ENCODE measurements at places on chromosomes 1 and 21.

DNA sequence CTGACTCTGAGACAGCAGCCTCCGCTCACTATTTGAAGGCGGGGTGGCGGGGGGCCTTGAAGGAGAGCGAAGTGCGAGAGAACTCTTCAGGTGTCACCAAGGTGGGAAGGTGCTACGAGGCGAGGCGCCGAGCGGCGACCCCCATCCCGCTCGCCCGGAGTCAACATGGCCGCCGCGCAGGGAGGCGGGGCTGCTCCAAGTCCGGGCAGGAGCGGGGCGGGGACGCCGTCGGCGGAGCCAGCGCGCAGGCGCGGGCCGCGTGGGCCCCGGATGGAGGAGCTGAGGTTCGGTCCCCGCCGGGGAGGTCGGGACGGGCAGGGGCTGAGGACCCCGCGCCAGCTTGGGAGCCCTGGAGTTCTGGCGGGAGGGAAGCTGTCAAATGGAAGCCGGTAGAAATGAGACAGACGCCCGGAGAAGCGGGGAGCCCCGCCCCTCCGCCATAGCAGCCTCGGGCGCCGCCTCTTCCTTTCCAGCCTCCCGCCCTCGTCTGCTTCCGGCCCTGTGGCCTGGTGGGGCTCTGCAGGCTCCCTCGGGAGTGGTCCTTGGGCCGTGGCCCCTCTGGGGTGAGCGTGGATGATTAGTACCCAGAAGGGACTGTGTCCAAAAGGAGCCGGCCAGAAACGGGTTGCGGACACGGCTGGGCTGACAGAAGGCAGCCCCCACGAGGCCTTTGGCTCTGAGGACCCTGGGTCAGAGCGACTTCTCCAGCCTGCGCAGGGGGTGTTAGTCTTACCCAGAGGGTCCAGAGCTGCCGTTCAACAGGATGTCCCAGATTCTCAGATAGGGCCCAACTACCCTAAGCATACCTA, at the start of gene PIGV:
Gene PIGV, plus strand, starts transcription at position 245 of the 809 bp plus-strand sequence. CDS start 2,866 bp downstream, outside the sequence.
- peak; percentile 94 for DNase-seq

GRCh38 chr21:42695697-42696380, 42.4 kb downstream of the PDE9A start:
- no peak for DNase-seq

DNA sequence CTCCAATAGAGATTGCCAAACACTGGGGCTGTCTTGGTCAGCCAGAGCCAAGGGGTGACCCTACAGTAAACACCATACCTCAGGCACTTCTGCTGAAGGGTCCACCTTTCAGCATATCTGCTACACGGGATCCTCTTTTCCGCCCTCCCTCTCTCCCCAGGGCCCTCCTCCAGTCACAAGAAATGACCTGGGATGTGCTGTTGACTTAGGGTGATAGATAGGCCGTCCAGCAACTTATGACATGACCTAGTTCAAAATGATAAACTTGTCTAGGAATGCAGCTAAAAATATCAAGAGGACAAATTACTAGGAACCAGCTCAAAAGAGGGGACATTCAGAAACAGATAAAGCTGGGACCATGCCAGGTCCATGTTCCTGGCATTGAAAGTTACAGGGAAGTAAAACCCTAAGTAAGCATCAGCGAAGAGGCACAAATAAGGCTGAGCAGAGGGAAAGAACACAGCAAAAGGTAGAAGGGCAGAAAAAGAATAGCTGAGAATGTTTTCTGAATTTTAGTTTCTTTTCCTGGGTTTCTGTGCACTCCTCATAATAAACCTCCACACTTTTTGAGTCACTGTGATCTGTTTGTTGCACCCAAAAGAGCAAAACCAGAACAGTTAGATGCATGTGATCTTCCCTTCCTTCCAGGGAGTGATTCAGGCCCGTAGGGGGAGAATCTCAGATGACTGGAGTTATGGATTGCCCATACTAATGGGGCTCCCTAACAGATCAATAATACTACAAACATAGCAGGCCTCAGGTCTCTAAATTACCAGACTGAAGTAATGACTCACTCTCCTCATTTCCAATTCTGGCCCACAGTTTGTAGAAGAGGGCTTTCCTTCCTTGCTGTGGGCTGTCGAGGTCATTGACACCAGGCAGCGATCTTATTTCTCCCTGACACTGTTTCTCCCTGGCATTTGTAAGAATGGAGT, 48.9 kb upstream of the F3 start:
- DNase-seq: no peak

- no peak for DNase-seq
These were observed 21.9 kb downstream of the NCF2 start for GRCh38 chr1:183568176-183569021.

- DNase-seq: no peak
These were observed 500.6 kb downstream of the RWDD3 start for GRCh38 chr1:95734560-95734959.

DNA sequence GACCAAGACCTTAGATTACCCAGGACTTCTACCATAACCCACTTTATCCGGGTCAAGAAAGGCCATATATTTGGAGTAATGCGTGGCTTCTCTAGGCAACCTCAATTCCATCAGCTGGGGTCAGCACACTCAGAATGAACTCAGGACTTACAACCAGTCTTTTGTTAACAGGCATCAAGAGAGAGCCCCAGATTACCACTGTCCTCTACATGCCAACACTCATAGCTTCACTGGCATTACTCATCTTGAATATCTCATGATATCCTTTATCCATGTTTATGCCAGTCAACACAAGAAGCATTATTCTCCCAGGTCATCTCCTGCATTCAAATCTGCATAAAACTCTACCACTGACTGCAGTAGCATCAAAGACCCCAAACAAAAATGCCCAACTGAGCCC, 6.6 kb upstream of the FCGR2A start:
- DNase-seq: no peak

DNA sequence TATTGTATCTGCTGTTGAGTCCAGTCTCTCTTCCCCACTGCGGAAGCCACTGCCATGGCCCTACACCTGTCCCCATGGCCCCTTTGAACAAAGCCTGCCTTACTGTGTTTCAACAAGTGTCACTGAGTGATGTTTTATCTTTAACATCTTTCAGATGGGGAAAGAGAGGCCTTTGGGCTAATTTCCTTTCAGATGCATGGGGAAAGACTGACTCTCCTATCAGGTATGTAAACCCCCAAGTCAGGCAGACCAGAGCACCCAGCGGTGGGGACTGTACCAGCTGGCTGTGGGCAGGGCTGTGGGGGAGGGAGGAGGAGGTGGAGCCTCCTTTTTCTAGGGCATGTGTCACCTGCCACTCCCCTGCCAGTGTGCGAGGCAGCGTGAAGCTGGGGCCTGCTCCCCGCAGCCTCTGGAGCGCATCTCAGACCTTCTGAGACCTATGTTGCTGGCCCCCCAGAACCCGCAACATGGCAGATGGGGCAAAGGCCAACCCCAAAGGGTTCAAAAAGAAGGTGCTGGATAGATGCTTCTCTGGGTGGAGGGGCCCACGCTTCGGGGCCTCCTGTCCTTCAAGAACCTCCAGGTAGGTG, at the start of gene PLA2G2F:
Gene PLA2G2F, plus strand, starts transcription at position 363 of the 590 bp plus-strand sequence. Its CDS starts 105 bp downstream, at position 468.
- DNase-seq: no peak

DNA sequence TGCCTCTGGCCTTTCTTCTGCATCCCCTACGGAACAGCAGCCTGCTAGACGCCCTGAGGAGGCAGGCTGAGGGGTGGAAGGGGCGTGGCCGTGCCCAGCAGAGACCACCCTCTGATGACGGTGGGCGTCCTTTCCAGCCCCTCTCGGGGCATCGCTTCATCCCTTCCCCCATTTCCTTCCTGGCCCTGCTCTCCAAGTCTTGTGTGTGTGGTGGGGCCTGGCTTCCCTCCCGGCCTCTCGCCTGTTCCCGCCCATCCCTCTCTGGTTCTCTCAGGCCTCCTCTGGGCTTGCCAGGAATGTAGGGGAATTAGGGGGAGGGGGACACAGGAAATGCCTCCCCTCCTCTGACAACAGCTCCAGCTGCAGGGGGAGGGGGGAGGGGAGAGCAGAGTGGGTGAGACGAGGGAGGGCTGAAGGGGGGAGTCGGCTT, 51.1 kb downstream of the SKI start:
- no peak for DNase-seq

DNA sequence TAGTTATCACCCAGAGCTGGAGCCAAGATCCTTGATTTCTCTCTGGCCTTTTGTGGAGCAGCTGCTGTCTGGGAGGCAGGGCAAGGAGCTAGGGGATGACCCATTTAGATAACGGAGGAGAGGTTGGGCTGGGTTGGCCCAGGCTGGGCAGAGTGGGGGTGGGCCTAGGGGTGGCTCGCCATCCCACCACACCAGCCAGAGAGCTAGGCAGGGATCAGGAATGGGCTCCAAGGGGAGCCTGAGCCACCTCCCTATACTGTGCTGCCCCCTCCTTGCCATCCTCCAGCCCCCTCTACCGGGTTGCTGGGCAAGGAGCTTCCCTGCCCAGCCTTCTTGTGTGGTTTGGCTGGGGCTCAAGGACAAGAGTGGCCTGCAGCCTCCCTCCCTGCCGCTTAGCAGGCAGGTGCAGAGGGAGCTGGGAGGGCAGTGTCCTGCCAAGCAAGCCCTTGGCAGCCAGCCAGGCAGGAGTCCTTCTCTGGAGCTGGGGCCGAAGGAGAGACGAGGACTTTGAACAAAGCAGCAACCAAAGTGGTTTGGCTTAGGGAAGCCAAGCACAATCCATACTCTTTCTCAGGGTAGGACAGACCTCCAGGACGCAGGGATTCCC, 4.1 kb downstream of the NUAK2 start:
- no peak for DNase-seq

DNA sequence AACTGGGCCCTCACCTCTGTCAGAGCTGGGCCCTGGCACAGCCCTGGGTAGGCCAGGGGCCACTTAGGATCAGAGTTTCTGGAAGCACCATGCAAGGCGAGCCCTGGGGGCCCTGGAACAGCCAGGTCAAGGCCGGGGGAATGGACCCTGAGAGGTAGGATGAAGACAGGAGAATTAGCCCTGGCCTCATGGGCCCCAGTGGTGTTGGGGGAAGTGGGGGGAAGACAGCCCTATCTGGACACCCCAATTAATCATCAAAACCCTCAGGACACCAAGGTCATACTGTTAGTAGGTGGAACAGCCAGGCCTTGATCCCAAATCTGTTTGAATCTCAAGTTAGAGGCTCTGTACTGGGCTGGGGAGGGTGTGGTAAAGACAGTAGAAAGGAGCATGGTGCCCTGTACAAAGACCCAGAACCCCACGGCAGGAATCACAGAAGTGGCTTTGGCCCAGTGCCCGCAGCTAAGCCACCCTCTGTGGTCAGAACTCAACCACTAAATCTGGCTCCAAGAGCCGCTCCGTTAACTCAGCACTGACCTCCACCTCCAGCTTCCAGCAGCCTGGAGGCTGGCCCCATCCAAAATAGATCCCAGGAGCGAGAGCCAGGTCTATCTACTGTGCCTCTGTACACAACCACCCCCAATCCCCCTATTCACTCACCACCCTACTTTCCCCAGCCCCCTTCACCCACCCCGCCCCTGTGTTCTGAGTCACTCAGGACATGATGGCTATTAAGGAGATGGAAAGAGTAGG, 14.0 kb upstream of the TRIM63 start:
- DNase-seq: no peak

DNA sequence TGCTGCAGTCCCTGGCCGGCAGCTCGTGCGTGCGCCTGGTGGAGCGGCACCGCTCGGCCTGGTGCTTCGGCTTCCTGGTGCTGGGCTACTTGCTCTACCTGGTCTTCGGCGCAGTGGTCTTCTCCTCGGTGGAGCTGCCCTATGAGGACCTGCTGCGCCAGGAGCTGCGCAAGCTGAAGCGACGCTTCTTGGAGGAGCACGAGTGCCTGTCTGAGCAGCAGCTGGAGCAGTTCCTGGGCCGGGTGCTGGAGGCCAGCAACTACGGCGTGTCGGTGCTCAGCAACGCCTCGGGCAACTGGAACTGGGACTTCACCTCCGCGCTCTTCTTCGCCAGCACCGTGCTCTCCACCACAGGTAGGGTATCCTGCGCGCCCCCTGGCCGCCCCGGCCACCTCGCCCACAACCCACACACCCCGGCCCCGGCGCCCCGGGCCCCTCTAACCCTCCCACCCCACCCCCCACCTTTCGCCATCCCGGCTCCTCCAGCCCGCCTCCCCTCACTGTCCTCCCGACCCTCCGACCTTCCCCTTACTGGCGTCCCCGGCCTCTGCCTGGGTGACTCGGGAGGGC, 352 bp downstream of the KCNK1 start:
- DNase-seq: peak; percentile 61

DNA sequence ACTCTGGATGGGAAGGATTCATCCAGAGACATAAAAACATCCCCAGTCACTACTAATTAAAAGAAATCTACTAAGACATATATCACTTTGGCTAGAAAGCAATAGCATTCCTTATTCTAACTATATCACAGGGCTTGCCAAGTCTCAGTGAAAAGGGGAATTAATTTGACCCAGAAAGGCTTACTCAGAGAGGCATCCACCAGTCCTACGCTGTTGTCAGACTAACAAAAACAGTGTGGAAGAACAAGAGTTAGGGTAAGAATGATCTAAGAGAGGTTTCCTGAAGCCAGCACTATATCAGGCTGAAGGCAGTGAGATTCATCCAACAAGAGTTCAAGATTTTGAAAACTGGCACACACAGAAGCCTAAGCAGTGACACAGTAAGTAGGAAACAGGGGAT, 126.1 kb downstream of the GDAP2 start:
- no peak for DNase-seq

GRCh38 chr1:162389021-162389818, 7.7 kb downstream of the C1orf226 start:
- DNase-seq: no peak

GRCh38 chr1:232875536-232875935, 70.3 kb downstream of the MAP10 start:
- DNase-seq: no peak

GRCh38 chr1:17904290-17904689, 149.2 kb downstream of the ACTL8 start:
- DNase-seq: no peak

DNA sequence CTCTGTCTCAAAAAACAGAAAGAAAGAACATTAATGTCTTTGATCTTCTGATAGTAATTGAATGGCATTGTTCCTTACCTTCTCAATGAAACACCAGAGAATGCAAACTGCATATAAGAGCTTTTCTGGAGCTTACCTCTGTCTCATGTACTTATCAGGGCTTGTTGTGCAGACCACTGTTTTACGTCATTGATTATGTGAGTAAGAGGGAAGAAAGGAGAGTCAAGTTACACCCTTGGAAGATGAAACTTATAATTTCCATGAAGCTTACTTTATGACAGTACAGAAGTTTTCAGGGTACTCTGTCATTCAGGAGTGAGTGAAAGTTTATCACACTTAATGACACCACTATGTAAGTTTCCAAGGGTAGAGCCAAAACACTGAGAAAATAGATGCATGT, 49.0 kb upstream of the MAB21L3 start:
- DNase-seq: no peak

DNA sequence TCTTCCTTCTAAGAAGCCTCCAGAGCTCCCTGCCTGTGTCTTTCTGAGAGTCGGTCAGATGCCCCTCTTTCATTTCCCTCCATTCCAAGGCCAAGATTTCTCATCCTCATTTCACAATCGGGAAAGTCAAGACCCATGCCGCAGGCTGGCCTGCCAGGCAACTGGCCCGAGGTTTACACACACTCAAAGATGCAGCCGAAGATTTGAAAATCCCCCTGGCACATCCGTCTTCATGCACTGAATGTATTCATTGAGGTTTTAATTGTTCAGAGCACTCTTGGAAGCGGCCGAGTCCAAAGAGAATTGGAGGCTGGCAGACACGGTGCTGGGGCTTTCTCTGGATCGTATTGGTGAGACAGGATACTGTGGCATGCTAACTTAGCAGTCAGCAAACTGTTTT, 29.1 kb upstream of the SRP9 start:
- DNase-seq: no peak

Measured in HEK293T (cell line).